COR-L47 (cell line): ENCODE measurements at places on chromosomes 12 and 14.

DNA sequence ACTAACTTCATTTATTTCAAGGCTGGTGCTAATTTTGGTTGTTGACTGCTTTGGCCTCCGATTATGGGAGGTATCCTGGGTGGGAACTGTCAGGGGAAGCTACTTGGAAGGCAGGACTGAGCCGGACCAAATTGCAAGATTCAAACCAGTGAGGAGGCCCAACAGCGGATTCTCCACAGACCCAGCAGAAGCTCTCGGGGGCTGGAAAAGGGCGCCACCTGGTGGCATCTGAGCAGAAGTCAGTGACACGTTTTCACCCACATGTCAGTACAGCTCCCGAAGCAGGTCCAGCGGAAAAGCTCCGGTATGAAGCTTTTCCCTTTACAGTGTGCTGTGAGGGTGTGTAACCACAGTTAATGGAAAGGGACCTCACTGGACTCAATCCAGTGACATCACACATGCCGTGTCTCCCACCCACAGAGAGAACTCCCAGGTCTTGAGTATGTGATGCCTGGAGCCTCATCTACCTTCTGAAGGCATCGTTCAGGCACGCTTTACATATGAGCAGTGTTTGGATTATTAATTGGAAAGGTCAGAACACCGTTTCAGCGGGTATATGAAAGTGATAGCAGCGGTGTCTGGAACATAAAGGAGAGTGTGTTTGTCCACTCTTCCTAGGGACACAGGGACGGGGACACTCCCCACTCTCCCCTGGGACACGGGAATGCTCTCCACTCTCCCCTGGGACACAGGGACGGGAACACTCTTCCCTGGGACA, 3.6 kb upstream of the P2RX2 start:
- DNase-seq: peak; percentile 72

GRCh38 chr12:85182699-85183098, 97.3 kb upstream of the ALX1 start:
- DNase-seq: no peak

DNA sequence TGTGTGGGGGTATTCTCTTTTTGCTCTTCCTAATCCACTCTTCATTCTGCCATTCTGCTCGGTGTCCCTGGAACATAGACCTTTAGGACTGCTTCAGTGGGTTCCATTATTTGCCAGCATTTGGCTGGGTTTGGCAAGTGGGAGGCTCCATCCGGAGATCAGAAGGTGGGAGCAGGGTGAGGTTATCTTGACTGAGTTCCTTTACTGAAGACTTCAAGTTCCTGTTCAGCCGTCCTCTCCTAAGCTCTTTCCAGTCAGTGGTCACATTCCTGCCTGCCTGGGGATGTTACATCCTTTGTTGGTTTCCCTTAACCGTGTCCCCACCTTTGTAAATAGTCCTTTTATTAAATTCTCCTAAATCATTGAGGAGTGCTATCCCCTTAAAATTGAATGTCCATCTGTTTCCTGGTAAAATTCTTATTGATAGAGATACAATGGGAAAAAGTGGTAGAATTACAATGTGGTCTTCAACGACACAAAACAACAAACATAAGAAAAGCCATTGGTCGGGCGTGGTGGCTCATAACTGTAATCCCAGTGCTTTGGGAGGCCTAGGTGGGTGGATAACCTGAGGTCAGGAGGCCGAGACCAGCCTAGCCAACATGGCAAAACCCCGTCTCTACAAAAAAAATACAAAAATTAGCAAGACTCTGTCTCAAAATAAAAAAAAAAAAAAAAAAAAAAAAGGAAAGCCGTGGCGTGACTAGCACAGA, 5.0 kb upstream of the MIA2 start:
- no peak for DNase-seq

DNA sequence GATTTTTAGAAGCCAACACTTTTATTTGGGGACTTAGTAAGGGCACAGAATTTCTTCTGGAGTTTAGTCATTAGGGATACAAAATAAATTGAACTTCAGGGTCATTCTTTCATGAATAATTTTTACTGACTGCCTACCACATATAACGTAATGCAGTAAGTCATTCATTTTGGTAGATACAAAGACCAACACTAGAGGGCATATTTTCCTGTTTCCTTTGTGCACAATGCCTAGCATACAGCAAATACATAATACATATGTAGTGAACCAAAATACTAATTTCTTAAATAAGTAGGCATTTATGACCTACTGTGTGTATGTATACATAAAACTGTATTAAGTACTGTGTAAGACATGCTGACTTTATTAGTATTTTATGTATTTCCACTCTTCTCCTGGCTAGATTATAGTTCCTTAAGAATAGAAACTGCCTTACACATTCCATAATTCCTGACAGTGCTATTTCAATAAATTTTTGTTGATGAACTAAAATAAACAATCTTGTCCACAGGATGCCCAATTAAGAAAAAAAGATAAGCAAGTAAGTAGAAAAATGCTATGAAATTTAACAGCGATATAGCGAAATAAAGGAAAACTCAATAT, 47.9 kb downstream of the PPP1R12A start:
- DNase-seq: peak; percentile 17

DNA sequence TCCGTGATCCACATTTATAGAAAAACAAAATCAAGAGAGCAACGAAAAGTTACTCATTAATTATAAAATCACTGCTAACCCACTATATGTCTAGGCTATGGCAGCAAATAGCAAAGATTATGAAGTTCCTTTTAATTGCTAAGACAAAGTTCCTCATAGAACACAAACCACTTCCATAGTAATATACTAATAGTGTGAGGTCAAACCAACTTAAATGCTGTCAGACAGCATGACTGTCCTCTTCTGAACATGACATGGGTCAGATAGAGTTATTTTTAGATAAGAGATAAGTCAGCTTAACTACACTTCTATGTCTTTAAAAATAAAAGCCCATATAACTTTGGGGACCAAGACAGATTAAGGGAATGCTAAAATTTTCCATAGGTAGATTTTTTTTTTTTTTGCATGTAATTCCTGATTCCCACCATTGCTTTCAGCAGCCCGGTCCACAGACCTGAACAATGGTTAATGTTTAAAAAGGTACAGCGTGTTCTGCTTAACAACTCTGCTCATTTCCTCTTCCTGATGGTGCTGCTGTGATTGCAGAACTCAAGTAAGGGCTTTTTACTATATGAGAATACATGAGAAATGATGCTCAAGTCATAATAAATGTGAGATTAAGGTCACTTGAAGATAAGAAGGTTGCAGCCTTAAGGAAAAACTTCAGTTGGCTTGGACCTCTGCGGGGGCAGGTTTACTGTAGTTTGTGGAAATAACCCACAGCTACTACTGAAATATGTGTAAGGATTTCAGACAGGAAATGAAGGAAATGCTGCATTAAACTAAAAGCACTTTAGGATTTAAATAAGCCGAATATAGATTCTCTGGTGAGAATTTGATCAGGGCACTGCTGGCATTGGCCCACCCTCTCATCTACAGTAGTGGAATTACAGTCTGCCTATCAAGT, 37.7 kb upstream of the DUSP6 start:
- no peak for DNase-seq

DNA sequence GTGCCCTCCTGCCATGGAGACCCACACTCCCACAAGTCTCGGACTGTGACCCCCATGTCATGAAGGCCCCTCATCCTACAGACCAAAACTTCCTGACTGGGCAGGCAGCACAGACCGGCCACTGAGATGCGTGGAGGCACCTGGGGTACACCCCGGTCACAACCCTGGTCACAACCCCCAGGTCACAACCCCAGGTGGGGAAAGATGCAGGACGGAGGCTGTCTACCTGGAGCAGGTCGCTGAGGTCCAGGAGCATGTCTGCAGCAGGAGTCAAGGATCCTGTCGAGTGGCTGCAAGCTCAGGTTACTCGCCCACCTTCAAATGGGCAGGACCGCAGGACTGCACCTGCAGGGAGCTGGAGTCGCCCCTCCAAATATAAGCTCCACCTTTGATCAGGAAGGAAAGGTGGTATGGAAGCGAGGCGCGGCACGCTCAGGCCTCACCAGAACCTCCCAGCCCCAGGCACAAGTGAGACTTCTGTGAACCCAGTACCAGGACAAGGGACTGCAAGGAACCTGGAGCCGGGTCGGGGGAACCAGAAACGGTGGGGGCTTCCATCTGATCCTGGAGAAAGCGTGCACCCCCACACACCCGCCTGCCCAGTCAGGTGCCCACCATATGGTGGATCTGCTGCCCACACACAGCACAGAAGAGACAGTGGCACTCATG, 8.1 kb downstream of the BTBD6 start:
- no peak for DNase-seq

GRCh38 chr14:89371585-89372511, 45.2 kb downstream of the FOXN3 start:
- DNase-seq: no peak

DNA sequence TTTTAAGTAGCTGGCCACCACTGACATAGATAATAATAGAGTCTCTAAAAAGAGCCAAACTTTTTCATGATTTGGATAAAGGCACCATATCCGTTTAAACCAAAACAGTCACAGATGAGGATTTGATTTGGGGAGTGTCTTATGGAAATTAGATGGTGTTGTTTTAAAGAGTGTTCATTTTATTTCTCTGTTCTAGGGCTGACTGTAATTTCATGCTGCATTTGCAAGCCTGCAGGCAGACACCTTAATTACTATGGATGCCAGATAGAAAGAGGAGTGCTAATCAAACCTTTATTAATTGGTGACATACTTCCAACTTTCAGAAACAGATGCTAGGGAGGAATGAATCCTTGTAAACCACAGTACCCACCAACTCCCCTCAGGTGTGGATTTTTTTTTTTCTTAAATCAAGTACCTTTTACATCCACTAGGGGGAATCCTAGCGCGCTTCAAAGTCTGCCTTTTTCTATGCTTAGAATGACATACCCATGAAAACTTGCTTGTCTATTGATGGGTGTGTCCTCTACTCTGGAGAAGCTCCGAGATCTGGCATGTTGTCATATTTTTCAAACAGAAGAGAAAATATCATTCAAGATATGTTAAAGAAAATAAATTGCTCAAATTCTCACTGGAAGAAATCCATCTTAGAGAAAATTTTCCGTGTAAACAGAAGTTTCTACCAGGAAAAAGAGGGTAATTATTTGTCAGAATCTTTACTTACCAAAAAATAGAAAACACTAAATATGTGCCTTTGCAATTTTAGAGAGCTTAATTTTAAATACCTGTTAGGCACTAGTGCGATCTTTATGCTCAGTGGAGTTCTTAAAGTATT, 14.2 kb upstream of the PLXNC1 start:
- peak; percentile 36 for DNase-seq

- no peak for DNase-seq
Observed at GRCh38 chr14:51884086-51884927, 23.9 kb downstream of the GNG2 start.

DNA sequence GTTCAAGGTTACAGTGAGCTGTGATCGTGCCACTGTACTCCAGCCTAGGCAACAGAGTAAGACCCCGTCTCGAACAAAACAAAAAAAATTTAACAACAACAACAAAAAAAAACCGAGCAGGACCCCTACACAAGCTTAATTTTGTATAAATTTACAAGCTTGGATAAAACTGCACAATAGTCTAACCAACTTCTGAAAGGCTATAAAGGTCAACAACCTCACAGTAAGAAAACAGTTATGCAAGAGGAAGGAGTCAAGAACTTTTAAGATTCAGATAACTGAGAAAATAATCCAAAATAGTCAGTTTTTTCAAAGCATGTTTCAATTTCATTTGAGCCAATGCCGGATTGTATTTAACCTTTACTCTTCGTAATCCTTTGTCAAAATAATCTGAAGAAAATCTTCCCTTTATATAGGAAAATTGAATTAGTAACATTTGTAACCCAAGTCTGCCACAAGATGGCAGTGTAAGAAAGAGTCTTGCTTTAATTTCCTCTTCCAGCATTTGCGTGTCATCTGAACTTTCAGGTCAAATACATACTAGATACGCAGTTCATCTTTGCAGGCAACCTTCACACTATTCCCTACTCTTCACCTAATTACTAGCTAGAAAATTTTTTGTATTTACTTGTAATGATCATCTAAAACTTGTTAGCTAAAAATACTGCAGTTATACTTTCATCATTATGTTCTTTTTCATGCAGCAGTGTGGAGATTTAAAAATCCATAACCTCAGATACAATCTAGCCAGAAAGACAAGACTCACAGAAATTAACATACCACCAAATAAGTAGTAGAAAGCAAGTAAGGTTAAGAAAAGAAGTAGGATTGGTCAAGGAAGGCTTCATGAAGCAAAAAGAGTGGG, 5.8 kb downstream of the CCNB1IP1 start:
- DNase-seq: peak; percentile 49

DNA sequence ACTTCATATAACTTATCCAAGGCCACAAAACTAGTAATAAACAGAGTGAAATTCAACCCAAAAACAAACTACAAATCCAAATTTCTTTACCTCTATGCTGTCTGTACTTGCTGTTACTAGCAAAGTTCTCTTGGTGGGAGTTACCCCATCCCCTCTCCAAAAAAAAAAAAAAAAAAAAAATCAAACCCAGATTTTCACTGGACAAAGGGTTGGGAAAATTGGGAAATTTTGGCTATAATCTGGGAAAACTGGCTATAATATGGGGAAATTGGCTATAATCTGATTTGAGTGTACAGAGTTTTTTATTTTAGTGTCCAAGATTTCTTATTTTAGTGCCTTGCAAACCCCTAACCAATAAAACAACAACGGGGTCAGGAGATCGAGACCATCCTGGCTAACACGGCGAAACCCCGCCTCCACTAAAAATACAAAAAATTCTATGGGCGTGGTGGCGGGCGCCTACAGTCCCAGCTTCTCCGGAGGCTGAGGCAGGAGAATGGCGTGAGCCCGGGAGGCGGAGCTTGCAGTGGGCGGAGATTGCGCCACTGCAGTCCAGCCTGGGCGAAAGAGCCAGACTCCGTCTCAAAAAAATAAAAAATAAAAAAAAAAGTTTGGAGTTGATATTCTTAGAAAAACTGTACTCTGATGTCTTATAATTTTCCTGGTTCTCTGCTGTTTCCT, 148.4 kb downstream of the CHST11 start:
- no peak for DNase-seq

- DNase-seq: no peak
Observed at GRCh38 chr14:50943261-50943942, 881 bp downstream of the PYGL start.

DNA sequence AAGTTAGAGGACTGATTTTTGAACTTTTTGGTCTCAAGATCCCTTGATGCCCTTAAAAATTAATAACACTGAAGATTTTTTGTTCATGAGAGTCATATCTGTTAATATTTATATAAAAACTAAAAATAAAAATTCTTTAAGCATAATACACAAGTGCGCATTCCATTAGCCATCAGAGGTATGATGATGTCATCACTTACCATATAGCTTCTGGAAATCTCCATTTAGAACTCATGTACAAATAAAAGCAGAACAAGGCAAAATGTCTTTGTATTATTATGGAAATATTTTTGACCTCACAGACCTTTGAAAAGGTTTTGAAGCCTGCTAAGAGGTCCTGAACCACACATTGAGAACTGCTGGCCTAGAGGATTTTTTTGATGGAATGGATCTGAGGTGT, 214.4 kb upstream of the GARIN6 start:
- no peak for DNase-seq

DNA sequence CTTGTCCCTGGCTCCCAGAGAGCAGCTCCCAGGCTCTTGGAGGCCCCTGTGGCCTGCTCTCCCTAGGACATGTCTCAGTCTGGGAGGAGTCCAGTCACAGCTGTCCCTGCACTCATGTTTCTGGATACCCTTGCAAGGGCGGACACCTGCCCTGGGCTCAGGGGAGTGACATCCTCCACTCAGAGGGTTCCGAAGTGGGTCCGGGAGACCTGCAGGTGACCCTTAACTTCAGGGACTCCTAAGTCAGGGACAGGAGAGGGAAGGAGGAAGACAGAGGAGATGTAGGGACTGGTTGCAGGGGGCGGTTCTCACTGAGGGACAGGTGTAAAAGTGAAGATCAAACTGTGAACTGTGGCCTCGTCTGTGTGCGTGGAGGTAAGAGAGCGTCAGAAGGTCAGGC, 37.6 kb downstream of the CACNA2D4 start:
- DNase-seq: no peak

- DNase-seq: no peak
Observed at GRCh38 chr12:68102163-68102562, 57.4 kb downstream of the IFNG start.
